ENCODE measurements at places on chromosomes 7 and 10.

DNA sequence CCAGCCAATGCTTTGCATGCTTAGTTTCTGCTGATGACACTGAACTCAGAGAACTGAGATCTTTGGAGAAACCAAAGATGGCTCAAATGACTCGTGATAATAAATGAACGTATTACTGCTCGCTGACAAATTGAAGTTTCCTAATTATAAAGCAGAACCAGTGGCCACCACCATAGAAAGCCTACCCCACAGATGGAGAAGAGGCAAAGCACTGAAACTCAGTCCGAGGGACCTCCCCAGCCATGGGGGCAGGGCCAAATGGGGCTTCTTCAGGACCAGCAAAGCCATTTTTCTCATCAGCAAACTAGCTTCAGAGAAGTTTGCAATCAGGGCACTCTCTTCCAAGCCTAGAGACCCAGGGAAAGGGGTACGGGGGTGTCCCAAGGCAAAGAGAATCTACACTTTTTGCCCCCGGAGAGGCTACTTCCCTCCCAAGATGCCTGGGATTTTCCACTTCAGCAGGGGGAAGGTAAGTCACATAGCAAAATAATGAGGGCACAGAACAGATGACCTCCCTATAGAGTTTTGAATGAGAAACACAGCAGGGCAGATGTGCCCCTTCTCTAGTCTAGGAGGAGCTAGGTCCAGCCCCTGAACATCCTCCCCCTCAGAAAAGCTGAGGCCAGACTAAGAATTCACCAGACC is 4.3 kb upstream of the IL6 start:
- no peak for DNase-seq

DNA sequence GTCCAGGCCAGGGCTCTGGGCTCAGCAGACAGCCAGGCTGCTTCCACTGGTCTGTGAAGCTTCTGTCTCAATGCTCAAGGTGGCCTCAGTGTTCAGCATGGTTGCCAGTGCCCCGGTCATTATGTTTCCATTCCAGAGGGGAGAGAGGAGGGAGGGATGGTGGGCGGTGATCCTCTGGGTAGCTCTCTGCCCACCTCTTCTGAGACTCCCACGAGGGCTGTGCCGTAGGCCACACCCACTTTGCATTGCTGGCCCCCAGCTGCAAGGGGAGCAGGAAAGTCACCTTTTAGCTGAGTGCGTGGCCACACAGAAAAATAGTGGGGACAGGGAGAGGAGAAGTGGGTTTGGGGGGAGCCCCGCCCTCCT is 42.5 kb downstream of the FOXK1 start:
- no peak for DNase-seq

DNA sequence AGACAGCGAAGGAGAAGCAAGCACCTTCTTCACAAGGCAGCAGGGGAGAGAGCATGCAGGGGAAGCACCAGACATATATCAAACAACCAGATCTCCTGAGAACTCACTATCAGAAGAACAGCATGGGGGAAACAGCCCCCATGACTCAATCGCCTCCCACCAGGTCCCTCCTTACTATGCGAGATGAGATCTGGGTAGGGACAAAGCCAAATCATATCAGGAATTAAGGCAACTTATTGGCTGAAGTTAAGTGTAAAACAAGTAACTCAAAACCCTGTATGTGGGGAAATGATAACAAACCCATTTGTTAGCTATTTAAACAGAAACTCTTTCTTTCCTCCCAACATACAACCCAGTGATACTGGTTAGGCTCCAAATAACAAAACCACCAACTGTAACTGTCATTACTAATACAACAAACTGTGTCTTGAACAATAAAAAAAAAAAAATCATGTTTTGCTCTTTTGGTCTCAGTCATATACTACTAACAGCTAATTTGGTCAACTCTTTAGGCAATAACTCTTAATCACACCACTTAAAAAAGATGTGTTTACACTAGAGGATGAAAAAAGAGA is 57.8 kb downstream of the MINDY3 start:
- DNase-seq = no peak

DNA sequence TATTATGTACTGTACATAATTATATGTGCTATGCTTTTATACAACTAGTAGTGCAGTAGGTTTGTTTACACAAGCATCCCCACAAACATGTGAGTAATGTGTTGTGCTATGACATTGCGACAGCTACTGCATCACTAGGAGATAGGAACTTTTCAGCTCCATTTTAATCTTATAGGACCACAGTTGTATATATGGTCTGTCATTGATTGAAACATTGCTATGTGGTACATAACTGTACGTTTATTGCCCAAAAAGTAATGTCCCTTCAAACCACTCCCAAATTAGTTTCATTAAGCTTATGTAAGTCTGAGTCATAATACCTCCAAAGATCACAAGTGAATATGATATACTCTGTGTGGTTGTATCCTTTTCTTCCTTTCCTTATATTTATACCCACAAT is 183.2 kb upstream of the POT1 start:
- no peak for DNase-seq

DNA sequence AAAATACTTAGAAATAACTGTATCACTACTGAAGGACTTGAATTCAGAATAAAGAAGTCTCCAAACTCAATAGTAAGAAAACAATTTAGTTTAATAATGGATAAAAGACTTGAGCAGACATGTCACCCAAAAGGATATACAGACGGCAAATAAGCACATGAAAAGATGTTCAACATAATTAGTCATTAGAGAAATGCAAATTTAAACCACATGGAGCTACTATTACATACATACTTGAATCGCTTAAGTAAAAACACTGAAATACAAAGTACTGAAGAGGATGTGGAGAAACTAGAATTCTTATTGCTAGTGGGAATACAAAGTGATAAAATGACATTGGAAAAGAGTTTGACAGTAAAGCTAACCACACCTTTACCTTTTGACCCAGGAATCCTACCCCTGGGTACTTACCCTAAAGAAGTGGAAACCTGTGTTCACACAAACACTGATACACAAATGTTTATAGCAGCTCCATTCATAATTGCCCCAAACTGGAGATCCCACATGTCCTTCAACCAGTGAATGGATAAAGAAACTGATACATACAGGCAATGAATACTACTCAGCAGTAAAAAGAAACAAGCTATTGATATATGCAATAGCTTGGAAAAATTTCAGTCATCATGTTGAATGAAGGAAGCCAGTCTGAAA is 54.3 kb upstream of the NFKB2 start:
- no peak for DNase-seq

DNA sequence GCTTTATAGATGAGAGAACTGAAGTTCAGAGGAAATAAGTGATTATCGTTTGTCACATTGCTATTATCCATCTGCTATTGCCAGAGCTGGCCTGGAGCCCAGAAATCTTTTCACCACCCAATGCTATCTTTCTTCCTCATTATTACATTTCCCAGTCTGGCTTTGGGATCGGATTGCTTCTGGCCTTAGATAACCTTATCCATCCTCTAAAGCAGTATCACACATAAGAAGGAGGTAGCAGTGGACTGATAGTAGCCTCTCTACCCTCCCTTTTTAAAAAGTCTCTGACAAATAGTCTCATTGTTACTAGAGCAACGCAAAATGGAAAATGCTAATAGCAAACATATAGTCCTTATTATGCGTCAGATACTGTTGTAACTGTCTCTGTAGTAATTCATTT is 1.3 kb upstream of the CLDN12 start:
- DNase-seq = peak; percentile 81

DNA sequence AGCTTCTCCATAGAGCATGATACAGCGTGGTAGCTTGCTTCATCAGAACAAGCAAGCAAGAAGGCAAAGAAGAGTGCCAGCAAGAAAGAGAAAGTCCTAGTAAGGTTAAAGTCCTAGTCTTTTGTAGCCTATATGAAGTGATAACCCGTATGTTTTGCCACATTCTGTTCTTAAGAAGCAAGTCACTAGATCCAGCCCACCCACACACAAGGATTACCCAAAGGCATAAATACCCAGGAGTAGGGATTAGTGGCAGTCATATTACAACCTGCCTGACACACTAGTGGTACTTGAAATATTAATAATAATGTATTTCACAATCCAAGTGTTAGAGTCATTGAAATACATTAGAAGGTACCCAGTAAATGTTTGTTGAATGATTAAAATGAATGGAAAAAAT is 285.5 kb downstream of the HPSE2 start:
- DNase-seq = no peak
